Activated naive CD8-positive, alpha-beta T cell treated with anti-CD3 and anti-CD28 coated beads for 36 hours (primary cell): ENCODE measurements at places on chromosomes 7 and 10. TPM values are rescaled to one million over a fixed set of nuclear protein-coding genes. Genes with fewer than 3 reads are reported as not detected.
A peak's percentile ranks its signal among the peaks of the same experiment; 100 is the strongest.

- H3K4me1 ChIP-seq: peaks cover 12% of the 10 kb centered on the region
- H3K36me3 ChIP-seq: no peaks in the 10 kb centered on the region
- H3K27me3 ChIP-seq: peaks cover 34% of the 10 kb centered on the region
- no peak overlapping the region for H3K27ac ChIP-seq
- no peak overlapping the region for H3K4me3 ChIP-seq
Measured at GRCh38 chr7:151308256-151308655, 33.4 kb upstream of the NUB1 start.

CALHM2 gene
- 4.5 TPM for total RNA-seq

GRCh38 chr10:49539320-49539885 is 482 bp upstream of the ERCC6 start:
- DNase-seq: peak; percentile 15
- H3K4me1 ChIP-seq: peaks cover 31% of the 10 kb centered on the region
- H3K27ac ChIP-seq: peak overlapping the region; percentile 93
- peaks cover 7% of the 10 kb centered on the region for H3K36me3 ChIP-seq
- peak overlapping the region; percentile 86 for H3K4me3 ChIP-seq

DNA sequence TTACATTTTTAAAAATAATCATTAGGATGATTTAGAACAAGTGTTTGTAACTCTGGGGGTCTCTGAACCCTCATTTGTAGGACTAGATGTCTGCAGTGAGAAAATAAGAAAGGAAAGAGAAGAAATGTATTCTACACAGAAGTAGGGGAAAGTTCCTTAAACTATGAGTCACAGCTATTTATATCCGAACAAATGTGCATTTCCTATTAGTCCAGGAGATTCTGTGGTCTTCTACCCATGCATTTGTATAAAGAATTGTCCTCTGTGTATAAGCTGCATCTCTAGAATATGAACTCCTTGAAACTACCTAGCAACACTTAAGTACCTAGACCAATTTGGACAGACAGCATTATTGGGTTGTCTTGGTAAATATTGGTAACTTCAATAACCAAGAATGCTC is 15.9 kb upstream of the CD36 start:
- no peak overlapping the region for H3K27ac ChIP-seq
- no peak for DNase-seq
- H3K4me1 ChIP-seq: no peaks in the 10 kb centered on the region
- no peaks in the 10 kb centered on the region for H3K36me3 ChIP-seq

GRCh38 chr10:29802171-29802570 is 167.4 kb upstream of the SVIL start:
- peaks cover 5% of the 10 kb centered on the region for H3K4me1 ChIP-seq
- DNase-seq: no peak
- H3K27me3 ChIP-seq: peaks cover 8% of the 10 kb centered on the region
- H3K4me3 ChIP-seq: no peak overlapping the region
- H3K27ac ChIP-seq: no peak overlapping the region

- no peaks in the 10 kb centered on the region for H3K36me3 ChIP-seq
- no peak for DNase-seq
- H3K4me1 ChIP-seq: peaks cover 4% of the 10 kb centered on the region
- H3K27me3 ChIP-seq: peaks cover 12% of the 10 kb centered on the region
Measured at GRCh38 chr10:60974463-60975149, 30.6 kb upstream of the RHOBTB1 start.
